ENCODE measurements at places on chromosomes 12 and 14.

GRCh38 chr12:58009405-58010195 lies 68.2 kb downstream of the ATP23 start:
- no peak for DNase-seq

GRCh38 chr14:104879983-104880565 lies 15.0 kb downstream of the CEP170B start:
- no peak for DNase-seq

DNA sequence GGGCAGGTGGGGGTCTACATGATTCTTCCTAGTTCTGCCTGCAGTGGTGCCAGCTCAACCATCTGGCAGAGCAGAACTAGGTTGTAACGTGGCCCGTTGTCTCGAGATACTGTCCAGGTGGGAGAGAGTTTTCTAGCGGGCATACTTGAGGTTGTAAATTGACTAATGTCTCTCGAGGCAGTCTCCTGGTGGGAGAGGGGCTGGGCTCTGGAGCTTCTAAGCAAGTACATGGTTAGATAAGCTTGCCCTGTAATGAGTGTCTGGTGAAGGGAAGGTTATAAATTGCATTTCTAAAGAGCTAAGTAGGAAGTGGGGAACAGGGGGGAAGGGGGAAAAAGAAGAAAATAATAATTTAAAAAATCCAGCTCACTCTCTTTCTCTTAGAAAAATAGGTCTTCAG lies 18.1 kb downstream of the BDKRB1 start:
- no peak for DNase-seq

DNA sequence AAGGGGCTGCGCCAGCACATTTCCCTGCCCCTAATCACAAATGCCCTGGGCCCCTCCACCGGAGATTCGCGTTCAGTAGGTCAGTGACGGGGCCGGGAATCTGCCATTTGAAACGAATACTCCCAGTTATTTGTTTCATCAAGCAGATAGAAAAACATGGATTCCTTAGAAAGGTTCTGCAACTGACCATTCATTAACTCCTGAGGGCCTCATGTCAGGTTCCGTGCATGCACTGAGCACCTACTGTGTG lies 25.6 kb upstream of the UBC start:
- DNase-seq, result no peak

- no peak for DNase-seq
These were observed 96.4 kb downstream of the EFCAB11 start for GRCh38 chr14:89858089-89858488.

- no peak for DNase-seq
These were observed at the start of gene KRT3 for GRCh38 chr12:52795694-52796428. KRT3 (minus strand) TSS chr12:52796117; CDS start chr12:52796042, 75 bp downstream.

- no peak for DNase-seq
These were observed 337.9 kb downstream of the NRXN3 start for GRCh38 chr14:78508023-78508422.

All from AG08395 (cell line).